ENCODE measurements at places on chromosomes 12 and 14. TPM values are rescaled to one million over a fixed set of nuclear protein-coding genes. Genes with fewer than 3 reads are reported as not detected.
A peak's percentile ranks its signal among the peaks of the same experiment; 100 is the strongest.

PGF gene
- 10.5 TPM for total RNA-seq

FNTB gene
- total RNA-seq, result 43.9 TPM

MYO1H gene
- total RNA-seq, result 0.38 TPM

FGF23 gene
- total RNA-seq, result not detected

OR6J1 gene
- not detected for total RNA-seq

MFAP5 gene
- total RNA-seq, result 31.6 TPM

KRT79 gene
- 163 TPM for total RNA-seq

ADGRD1 gene
- total RNA-seq, result 12.4 TPM

ZDHHC22 gene
- not detected for total RNA-seq

BAZ1A gene
- total RNA-seq, result 55.7 TPM

CCDC196 gene
- total RNA-seq, result not detected

DNA sequence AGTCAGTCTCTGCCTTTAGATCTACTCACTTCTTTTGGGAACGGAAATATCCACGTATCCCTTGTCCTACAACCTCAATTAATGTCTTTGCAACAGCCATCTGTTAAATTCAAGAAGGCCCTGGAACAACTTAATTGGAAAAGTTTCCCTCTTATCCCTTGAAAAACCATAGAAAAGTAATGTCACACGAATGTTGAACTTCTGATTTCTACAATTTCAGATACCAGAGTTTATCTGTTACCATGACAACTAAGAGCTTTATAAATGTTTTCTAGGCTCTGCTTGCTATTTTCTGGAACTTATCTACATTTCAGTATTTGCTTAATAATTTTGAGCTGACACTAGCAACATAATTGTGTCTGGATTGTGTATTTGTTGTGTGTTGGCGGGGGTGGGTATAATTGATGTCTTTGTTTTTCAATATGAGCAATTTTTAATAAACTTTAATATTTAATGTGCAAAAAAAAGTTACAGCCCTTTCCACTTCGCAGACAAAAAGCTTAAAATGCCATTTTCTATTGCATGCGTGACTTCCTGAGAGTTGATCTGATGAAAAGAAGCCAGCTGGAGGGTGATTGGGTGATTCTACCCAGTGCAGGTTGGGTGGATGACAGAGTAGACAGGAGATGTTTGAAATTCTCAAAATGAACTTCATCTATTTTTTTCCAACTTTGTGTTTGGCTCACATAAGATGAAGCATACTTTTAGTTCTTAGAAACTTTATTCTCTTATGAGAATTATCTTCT is 11.8 kb upstream of the EDDM3A start:
- H3K27ac ChIP-seq, result no peak overlapping the region
- no peak for DNase-seq
- no peaks in the 10 kb centered on the region for H3K36me3 ChIP-seq
- H3K27me3 ChIP-seq, result no peaks in the 10 kb centered on the region

DNA sequence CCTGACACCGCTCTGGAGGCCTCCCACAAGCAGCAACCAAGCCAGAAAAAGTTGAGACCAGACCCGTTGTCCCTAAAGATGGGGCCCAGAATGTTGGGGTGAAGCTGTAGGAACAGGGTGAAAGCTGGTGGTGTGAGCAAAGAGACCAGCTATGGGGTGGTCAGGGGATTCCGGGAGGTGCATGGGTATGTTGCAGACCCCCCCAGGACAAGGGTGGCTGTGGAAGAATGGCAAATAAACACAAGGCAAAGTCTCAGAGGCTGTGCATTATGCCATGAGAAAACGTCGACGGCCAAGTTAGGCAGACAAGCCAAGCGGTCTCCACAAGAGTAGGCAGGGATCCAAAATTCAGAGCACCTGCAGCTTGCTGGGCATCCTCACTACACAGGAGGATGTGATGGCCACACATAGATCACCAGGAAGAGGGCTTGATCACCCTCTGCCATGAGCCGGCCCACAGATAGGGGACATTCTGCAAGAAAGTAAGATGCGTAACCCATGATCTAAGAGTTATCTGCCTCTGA is 58.8 kb upstream of the KCNA1 start:
- H3K27me3 ChIP-seq, result peaks cover 1% of the 10 kb centered on the region
- H3K4me3 ChIP-seq, result no peak overlapping the region
- H3K4me1 ChIP-seq, result no peaks in the 10 kb centered on the region

DNA sequence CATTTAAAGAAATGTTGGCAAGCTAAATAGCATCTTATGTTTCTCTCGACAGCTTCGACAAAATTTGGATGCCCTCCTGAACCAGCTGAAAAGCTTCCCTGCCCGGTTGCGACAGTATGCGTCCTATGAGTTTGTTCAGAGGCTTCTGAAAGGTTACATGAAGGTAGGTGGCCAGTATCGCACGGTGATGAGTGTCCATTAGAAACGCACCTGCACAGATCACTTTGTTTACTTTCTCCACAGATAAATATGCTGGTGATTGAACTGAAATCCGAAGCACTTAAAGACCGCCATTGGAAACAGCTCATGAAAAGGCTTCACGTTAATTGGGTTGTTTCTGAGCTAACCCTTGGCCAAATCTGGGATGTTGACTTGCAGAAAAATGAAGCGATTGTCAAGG is 36.5 kb downstream of the DYNC1H1 start:
- H3K27me3 ChIP-seq, result no peaks in the 10 kb centered on the region
- no peak overlapping the region for H3K27ac ChIP-seq
- no peaks in the 10 kb centered on the region for H3K4me1 ChIP-seq
- DNase-seq, result no peak
- H3K4me3 ChIP-seq, result no peak overlapping the region
- peaks cover 100% of the 10 kb centered on the region for H3K36me3 ChIP-seq

DNA sequence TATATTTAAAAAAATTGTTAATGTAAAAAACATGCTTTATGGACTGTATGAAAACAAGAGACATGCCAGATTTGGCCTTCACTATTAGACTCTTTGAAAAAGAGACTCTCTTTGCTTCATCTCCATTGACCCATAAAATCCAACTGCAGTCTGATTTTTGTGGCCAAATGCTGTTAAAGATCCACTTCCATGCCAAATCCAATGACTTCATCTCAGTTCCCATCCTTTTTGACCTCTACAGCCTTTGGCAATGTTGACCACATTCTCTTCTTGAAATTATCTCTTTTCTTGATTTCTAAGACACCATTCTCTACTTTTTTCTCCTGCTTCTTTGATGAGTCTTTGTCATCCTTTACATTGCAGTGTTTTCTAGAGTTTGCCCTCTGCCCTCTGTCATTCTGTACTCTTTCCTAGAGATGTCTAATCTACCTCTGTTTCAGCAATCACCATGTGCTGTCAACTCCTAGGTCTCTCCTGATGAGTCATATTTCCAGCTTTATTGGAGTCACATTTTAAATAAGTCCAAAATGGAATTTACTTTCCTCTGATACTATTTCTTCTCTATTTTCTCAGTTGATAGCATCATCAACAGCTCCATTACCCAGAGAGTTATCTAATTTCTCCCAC is 2.4 kb downstream of the TMPRSS12 start:
- H3K36me3 ChIP-seq, result no peaks in the 10 kb centered on the region
- DNase-seq, result no peak
- no peak overlapping the region for H3K4me3 ChIP-seq

- H3K27me3 ChIP-seq, result peaks cover 26% of the 10 kb centered on the region
- DNase-seq, result peak; percentile 74
- H3K4me1 ChIP-seq, result peaks cover 19% of the 10 kb centered on the region
- no peak within 1 kb of the TSS for H3K27ac ChIP-seq
- no peaks in the 10 kb centered on the region for H3K36me3 ChIP-seq
- H3K4me3 ChIP-seq, result peak within 1 kb of the TSS; percentile 51
Measured at GRCh38 chr12:81759190-81760051, at the start of gene PPFIA2. PPFIA2 (minus strand) TSS chr12:81759350.

- no peaks in the 10 kb centered on the region for H3K36me3 ChIP-seq
- peaks cover 14% of the 10 kb centered on the region for H3K4me1 ChIP-seq
- H3K4me3 ChIP-seq, result no peak overlapping the region
- no peaks in the 10 kb centered on the region for H3K27me3 ChIP-seq
- no peak overlapping the region for H3K27ac ChIP-seq
- no peak for DNase-seq
Measured at GRCh38 chr12:13186302-13186701, 10.2 kb upstream of the EMP1 start.

GRCh38 chr14:80419769-80420168 is 208.5 kb upstream of the DIO2 start:
- DNase-seq, result no peak
- H3K36me3 ChIP-seq, result no peaks in the 10 kb centered on the region
- H3K4me1 ChIP-seq, result no peaks in the 10 kb centered on the region
- no peaks in the 10 kb centered on the region for H3K27me3 ChIP-seq
- H3K4me3 ChIP-seq, result no peak overlapping the region
- H3K27ac ChIP-seq, result no peak overlapping the region

- H3K4me3 ChIP-seq, result no peak overlapping the region
- peaks cover 9% of the 10 kb centered on the region for H3K4me1 ChIP-seq
- H3K27ac ChIP-seq, result no peak overlapping the region
- DNase-seq, result no peak
Measured at GRCh38 chr14:68497011-68497410, 295.9 kb downstream of the ZFP36L1 start.

- H3K36me3 ChIP-seq, result no peaks in the 10 kb centered on the region
- no peak overlapping the region for H3K27ac ChIP-seq
- no peak for DNase-seq
- H3K4me1 ChIP-seq, result no peaks in the 10 kb centered on the region
Measured at GRCh38 chr12:68200854-68201253, 24.8 kb downstream of the IL26 start.

GRCh38 chr12:113891167-113891692 is 74.9 kb downstream of the RBM19 start:
- no peak overlapping the region for H3K27ac ChIP-seq
- H3K4me3 ChIP-seq, result no peak overlapping the region
- no peak for DNase-seq
- H3K27me3 ChIP-seq, result no peaks in the 10 kb centered on the region
- no peaks in the 10 kb centered on the region for H3K36me3 ChIP-seq
- H3K4me1 ChIP-seq, result peaks cover 10% of the 10 kb centered on the region

DNA sequence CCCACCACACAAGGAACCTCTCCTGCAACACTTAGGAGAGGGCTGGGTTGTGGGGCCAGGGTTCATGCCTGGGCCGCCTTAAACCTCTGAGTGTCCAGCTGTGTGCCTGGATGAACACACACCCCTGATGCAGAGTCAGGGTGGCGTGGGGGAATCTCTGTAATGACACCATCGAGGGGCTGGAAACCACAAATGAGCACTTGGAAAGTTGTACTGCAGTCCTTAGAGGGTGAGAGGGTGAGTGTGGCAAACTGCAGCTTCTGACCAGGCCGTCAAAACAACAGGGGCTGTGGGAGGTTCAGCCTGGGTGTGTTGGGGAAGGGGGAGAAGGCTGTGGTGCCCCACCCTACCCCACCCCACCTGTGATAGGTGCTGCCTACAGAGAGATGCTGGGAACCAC is 12.4 kb upstream of the KRT5 start:
- H3K27ac ChIP-seq, result no peak overlapping the region
- no peak overlapping the region for H3K4me3 ChIP-seq
- H3K4me1 ChIP-seq, result no peaks in the 10 kb centered on the region
- no peak for DNase-seq
- no peaks in the 10 kb centered on the region for H3K36me3 ChIP-seq
- H3K27me3 ChIP-seq, result no peaks in the 10 kb centered on the region

DNA sequence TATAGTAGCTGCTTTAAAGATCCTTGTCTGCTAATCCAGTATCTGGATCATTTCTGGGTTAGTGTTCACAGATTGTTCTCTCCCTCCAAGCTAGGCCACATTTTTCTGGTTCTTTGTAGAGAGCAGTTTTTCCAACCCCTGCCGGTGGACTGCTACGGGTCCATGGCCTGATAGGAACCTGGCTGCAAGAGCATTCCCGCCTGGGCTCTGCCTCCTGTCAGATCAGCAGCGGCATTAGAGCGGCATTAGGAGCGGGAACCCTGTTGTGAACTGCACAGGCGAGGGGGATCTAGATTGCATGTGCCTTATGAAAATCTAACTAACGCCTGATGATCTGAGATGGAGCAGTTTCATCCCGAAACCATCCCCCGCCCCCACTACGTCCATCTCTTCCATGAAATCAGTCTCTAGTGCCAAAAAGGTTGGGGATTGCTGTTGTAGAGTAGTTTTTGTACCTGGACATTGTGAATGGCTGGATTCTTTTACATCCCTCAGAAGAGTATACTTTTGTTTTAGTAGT is 50.4 kb downstream of the MYRFL start:
- no peak for DNase-seq
- H3K36me3 ChIP-seq, result no peaks in the 10 kb centered on the region
- no peaks in the 10 kb centered on the region for H3K27me3 ChIP-seq
- no peak overlapping the region for H3K27ac ChIP-seq

- peaks cover 5% of the 10 kb centered on the region for H3K36me3 ChIP-seq
- no peaks in the 10 kb centered on the region for H3K27me3 ChIP-seq
- no peak for DNase-seq
- H3K4me3 ChIP-seq, result no peak overlapping the region
- no peaks in the 10 kb centered on the region for H3K4me1 ChIP-seq
Measured at GRCh38 chr14:67285876-67286452, 44.7 kb downstream of the PALS1 start.

DNA sequence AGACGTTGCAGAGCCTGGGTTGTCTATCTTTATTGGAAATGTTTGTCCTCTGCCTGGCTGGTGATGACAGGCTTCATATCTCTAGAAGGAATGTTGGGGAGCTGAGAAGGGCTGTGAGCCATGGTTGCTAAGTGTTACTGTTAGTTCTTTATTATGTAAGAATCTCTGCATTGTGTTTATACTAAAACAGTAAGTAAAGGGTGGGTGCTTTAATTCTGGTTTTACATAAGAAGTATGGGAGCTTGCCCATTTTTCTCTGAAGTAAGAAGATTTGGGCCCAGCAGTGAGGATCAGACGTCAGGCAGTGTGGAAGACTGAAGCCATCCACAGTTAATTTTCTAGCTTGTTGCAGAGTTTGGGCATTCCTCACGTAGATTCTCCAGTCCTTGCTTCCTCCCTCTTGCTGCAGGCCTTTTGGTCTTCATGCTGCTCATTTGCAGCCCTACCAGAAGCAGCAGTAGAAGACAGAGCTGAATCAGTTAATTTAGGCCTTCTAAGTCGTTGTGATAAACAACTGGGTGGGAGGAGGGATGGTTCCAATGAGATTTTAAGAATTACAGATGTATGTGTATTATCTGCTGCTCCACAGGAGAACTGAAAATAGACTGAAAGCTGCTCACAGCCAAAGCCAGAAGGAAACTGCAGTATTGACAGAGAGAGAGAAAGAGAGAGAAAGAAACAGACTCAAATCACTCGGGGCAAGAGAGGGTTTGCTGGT is 21.4 kb downstream of the WNT5B start:
- H3K27me3 ChIP-seq, result no peaks in the 10 kb centered on the region
- H3K27ac ChIP-seq, result no peak overlapping the region

- no peaks in the 10 kb centered on the region for H3K36me3 ChIP-seq
- no peaks in the 10 kb centered on the region for H3K27me3 ChIP-seq
- peaks cover 2% of the 10 kb centered on the region for H3K4me1 ChIP-seq
- DNase-seq, result no peak
- H3K4me3 ChIP-seq, result peak overlapping the region; percentile 48
Measured at GRCh38 chr12:9864913-9865675, 4.1 kb downstream of the CLEC2B start.

- H3K27me3 ChIP-seq, result no peaks in the 10 kb centered on the region
- no peak overlapping the region for H3K27ac ChIP-seq
- no peak overlapping the region for H3K4me3 ChIP-seq
- H3K36me3 ChIP-seq, result peaks cover 3% of the 10 kb centered on the region
Measured at GRCh38 chr14:61444215-61444768, 122.9 kb downstream of the PRKCH start.

Measured in suprapubic skin (tissue), 4 donors.